ENCODE measurements at places on chromosomes 12 and 14.

- no peaks in the 10 kb centered on the region for H3K4me1 ChIP-seq
- H3K36me3 ChIP-seq, result no peaks in the 10 kb centered on the region
- no peak overlapping the region for H3K27ac ChIP-seq
- H3K27me3 ChIP-seq, result no peaks in the 10 kb centered on the region
These were observed 205.9 kb downstream of the PHLDA1 start for GRCh38 chr12:75825686-75826085.

- H3K27me3 ChIP-seq, result no peaks in the 10 kb centered on the region
- H3K36me3 ChIP-seq, result peaks cover 11% of the 10 kb centered on the region
- no peak overlapping the region for H3K4me3 ChIP-seq
- DNase-seq, result no peak
- H3K4me1 ChIP-seq, result no peaks in the 10 kb centered on the region
These were observed 37.4 kb downstream of the GNPTAB start for GRCh38 chr12:101793401-101793800.

- no peaks in the 10 kb centered on the region for H3K36me3 ChIP-seq
- H3K27ac ChIP-seq, result no peak overlapping the region
- peaks cover 9% of the 10 kb centered on the region for H3K4me1 ChIP-seq
These were observed 4.2 kb downstream of the SH2B3 start for GRCh38 chr12:111409780-111410430.

- H3K27me3 ChIP-seq, result no peaks in the 10 kb centered on the region
- peaks cover 20% of the 10 kb centered on the region for H3K4me1 ChIP-seq
- H3K4me3 ChIP-seq, result peak overlapping the region; percentile 93
- DNase-seq, result no peak
These were observed 1.8 kb downstream of the ELK3 start for GRCh38 chr12:96195845-96196451.

GRCh38 chr12:132502149-132502881 lies 12.4 kb downstream of the FBRSL1 start:
- H3K4me1 ChIP-seq, result peaks cover 26% of the 10 kb centered on the region
- DNase-seq, result no peak
- H3K36me3 ChIP-seq, result no peaks in the 10 kb centered on the region

- H3K4me1 ChIP-seq, result peaks cover 4% of the 10 kb centered on the region
- no peak overlapping the region for H3K4me3 ChIP-seq
- H3K27me3 ChIP-seq, result no peaks in the 10 kb centered on the region
- DNase-seq, result peak; percentile 48
These were observed 19.4 kb downstream of the ABCB9 start for GRCh38 chr12:122946690-122947341.

DNA sequence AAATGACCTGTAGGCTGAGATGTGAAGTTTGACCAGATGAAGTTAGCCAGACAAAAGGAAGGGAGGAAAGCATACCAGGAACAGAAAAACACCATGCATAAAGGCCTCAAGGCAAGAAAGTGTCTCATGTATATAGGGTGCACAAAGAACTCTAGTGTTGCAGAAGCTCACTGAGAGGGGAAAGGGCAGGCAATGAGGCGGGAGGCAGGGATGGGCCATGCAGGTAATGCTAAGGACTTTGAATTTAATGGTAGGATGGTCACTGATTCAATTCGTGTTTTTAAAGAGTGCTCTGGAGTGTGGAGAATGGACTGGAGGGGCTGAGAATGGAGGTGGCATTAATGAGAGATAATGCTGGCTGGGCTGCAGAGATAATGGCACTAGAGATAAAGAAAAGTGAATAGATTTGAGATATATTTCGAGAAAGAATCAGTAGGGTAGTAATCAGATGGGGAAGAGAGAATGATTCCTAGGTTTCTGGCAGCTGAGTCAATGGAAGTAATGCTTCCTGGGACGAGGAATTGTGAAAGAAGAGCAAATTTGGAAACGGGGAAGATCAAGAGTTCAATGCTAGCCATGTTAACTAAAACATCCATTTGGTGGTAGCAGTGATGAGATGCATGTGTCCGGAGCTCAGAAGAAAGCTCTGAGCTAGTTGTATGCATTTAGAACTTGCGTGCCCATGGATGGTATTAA lies 43.1 kb downstream of the LIMA1 start:
- no peaks in the 10 kb centered on the region for H3K27me3 ChIP-seq
- no peak for DNase-seq
- H3K4me3 ChIP-seq, result no peak overlapping the region
- H3K4me1 ChIP-seq, result peaks cover 37% of the 10 kb centered on the region
- peaks cover 6% of the 10 kb centered on the region for H3K36me3 ChIP-seq
- H3K27ac ChIP-seq, result peak overlapping the region; percentile 76

- no peak for DNase-seq
- H3K27ac ChIP-seq, result no peak overlapping the region
- H3K36me3 ChIP-seq, result no peaks in the 10 kb centered on the region
- H3K4me1 ChIP-seq, result peaks cover 28% of the 10 kb centered on the region
These were observed 51.9 kb downstream of the ZFP36L1 start for GRCh38 chr14:68740788-68741476.

DNA sequence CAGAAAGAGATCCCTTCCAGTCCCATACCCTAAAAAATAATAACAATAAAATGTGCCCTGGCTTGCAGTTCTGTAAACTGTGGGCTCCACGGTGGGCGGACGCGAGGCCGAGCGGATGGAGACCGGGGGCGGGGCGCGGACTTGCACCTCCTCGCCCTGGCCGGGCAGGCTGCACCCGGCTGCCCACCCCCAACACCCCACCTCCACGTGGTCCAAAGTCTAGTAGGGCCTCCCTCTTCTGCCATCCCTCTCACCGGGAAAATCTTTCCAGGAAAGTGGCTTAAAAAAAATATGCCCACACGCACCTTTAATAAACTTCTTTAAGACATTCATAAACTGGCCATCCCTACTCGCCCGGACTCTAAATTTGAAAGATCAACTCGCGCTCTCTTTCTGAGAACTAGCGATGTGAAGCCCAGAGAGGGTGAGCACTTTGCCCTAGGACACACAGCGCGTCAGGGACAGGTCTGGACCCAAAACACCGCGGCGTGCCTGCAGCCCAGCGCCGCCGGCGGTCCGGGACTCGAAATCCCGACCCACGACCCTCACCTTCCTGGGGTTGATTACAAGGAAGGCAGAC lies 1.9 kb upstream of the BCL11B start:
- H3K4me1 ChIP-seq, result peaks cover 38% of the 10 kb centered on the region
- H3K4me3 ChIP-seq, result peak overlapping the region; percentile 59
- DNase-seq, result no peak
- H3K27me3 ChIP-seq, result peaks cover 40% of the 10 kb centered on the region
- H3K27ac ChIP-seq, result peak overlapping the region; percentile 58

DNA sequence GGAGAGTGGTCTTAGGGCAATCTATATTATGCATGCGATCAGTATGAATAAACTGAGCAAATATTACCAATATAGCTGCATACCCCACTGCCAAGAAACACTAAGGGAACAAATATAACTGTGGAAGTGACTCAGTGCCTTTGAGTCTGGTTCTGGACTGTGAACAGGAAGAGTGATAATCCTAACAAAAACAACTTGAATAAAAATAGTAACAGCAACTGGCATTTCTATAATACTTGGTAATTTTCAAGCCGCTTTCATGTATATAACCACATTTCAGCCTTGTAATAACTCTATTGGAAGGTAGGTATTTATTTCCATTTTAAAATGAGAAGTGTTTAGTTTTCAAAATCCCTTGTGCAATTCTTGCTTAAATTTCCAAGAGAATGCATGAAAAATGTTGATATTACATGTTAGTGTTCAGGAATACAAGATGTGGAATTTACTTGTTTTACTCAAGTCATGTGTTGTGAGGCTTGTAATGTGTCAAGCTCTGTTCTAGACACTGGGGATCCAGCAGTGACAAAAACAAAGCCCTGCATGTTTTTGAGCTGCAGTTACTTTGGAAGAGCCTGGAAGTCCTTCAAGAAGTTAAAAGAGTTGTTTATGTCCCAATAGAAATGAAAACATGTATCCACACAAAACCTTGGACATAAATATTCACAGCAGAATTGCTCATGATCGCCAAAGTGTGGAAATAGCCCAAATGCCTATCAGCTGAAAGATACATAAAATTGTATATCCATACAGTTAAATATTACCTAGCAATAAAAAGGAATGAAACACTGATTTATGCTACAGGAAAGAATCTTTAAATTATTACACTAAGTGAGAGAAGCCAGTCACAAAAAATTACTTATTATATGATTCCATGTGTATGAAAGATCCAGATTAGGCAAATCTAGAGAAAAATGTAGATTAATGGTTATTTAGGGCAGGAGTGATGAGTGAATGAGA lies 338.1 kb upstream of the TMEM132C start:
- no peak overlapping the region for H3K27ac ChIP-seq
- peaks cover 5% of the 10 kb centered on the region for H3K4me1 ChIP-seq
- no peak overlapping the region for H3K4me3 ChIP-seq
- H3K27me3 ChIP-seq, result peaks cover 4% of the 10 kb centered on the region

DNA sequence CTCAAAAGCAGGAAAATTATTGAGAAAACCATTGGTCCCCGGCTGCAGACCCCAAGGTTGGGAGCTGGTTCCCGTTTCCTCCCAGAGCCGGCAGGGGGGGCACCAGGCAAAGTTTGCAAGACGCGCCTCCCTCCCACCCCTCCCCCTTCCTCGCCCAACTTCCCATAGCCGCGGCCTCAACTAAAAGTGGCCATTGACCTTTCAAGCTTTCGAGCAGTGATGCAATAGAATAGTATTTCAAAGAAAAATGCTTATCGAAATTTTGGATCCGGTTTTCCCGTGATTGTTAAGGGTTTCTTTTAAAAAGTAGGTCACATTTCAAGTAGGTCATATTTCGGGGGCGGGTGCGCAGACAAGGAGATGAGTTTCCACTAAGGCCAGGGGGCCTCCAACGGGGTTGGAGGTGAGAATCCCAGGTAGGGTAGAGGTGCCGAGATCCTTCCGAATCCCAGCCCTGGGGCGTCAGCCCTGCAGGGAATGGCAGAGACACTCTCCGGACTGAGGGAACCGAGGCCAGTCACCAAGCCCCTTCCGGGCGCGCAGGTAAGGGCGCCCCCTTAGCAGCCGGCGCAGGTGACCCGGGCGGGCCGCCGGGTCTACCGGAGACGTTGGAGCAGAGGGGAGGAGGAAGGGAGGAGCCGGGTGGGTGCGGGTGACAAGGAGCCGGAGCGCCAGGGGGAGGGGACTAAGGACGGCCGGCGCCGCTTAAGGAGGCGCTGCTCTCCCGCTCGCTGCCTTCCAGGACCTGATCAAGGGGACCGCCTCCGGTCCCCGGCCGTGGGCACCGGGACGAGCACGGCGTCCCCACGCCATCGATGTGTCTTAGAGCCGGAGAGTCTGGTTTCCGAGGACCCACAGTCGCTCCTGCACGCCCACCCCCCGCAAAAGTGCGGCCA lies 2.6 kb upstream of the SOCS2 start:
- H3K27me3 ChIP-seq, result peaks cover 10% of the 10 kb centered on the region
- H3K4me3 ChIP-seq, result peak overlapping the region; percentile 79
- H3K4me1 ChIP-seq, result peaks cover 20% of the 10 kb centered on the region

DNA sequence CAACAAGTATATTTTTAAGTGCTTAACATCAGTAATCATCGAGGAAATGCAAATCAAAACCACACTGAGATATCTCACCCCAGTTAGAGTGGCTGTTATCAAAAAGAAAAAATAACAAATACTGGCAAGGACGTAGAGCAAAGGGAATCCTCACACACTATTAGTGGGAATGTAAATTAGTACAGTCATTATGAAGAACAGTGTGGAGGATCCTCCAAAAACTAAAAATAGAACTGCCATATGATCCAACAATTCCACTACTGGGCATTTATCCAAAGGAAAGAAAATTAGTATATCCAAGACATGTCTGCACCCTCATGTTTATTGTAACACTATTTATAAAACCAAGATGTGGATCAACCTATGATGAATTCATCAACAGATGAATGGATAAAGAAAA lies 149.0 kb upstream of the PWP1 start:
- peaks cover 31% of the 10 kb centered on the region for H3K27me3 ChIP-seq
- no peak overlapping the region for H3K4me3 ChIP-seq
- H3K4me1 ChIP-seq, result no peaks in the 10 kb centered on the region
- H3K27ac ChIP-seq, result no peak overlapping the region
- no peak for DNase-seq

DNA sequence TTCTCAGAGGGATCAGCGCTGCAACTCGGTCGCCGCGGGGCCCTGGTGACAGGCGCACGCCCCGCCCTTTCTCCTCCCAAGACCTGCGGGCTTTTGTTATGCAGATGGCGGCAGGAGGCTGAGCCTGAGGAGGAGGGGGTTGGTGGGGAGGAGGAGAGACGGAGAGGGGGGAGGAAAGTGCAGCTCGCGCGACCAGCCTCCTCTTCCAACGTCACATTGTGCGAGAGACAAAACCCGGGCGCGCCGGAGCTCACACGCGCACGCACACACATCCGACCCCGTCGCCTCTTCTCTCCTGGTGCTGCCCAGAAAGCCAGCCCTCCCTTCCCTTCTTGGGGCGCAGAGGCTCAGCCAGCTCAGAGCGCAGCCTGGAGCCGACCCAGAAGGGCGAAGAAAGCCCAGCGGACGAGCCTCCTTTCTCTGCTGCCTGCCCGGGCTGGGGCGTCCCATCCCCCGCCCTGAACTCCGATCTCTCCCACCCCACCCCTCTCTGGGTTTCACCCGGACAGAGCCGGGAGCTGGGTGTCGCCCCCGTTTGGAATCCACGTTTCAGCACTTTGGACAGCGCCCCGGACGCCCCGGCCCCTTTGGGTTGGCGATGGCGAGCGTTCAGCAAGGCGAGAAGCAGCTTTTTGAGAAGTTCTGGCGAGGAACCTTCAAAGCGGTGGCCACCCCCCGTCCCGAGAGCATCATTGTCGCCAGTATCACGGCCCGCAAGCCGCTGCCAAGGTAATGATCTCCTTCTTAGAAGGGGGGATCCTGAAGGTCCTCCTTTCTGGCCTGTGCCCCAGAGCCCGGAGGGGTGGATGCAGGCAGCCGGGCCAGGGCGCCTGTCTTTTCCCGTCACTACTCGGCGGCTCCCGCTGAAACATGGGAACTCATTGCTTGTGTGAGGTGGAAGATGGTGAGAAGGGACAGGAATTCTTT lies at the start of gene SRRM4:
Gene SRRM4 (plus strand): TSS at position 257 of the 927 bp plus-strand sequence. CDS start 342 bp downstream, at position 599.
- peaks cover 91% of the 10 kb centered on the region for H3K27me3 ChIP-seq
- H3K36me3 ChIP-seq, result no peaks in the 10 kb centered on the region
- H3K4me1 ChIP-seq, result no peaks in the 10 kb centered on the region

GRCh38 chr12:131928080-131928710 lies 881 bp upstream of the PUS1 start:
- H3K27me3 ChIP-seq, result no peaks in the 10 kb centered on the region
- DNase-seq, result no peak
- peak overlapping the region; percentile 79 for H3K4me3 ChIP-seq
- peak overlapping the region; percentile 30 for H3K27ac ChIP-seq
- H3K36me3 ChIP-seq, result peaks cover 11% of the 10 kb centered on the region
- peaks cover 9% of the 10 kb centered on the region for H3K4me1 ChIP-seq

- no peak overlapping the region for H3K27ac ChIP-seq
- no peak for DNase-seq
These were observed 25.5 kb upstream of the DIO3 start for GRCh38 chr14:101535701-101536207.

DNA sequence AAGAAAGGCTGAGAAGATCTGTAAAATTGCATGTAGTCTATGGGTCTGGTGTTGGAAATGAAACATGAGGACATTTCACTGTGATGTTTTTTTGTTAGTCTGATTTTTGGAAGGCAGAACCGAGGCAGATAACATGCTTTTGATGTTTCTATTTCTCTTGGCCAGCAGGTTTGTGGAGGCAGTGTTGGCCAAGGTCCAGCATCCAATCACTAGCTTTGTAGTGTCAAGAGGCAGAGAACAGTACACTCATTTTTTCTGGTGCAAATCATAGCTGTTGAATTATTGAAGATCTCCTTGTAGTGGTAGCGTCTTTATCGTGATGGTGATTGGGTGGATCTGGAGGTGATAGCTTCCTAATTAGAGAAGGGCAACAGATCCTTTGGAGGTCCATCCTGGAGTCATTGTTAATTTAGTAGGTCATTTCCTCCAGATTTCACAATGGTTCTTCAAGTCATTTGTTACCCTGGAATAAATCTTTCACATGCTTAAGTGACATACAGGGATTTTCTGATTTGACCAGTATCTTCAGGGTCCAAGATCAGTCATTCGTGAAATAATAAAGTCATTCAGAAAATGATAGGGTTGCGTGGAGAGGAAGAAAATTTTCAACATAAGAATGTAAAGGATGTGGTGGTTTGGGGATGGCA lies 252.4 kb upstream of the CPNE8 start:
- peak; percentile 58 for DNase-seq
- H3K36me3 ChIP-seq, result no peaks in the 10 kb centered on the region
- H3K27me3 ChIP-seq, result peaks cover 1% of the 10 kb centered on the region

Measured in mesothelial cell of epicardium (in vitro differentiated cells).